Endothelial cell (in vitro differentiated cells): ENCODE measurements at places on chromosomes 1 and 21. TPM values are rescaled to one million over a fixed set of nuclear protein-coding genes. Genes with fewer than 3 reads are reported as not detected.

GIPC2 gene
- 2.9 TPM for total RNA-seq

OR6P1 gene
- total RNA-seq = not detected

GRCh38 chr1:160251011-160251410, 11.3 kb downstream of the DCAF8 start:
- no peak for DNase-seq

GRCh38 chr1:5009376-5010065, 355.1 kb downstream of the AJAP1 start:
- DNase-seq = no peak

DNA sequence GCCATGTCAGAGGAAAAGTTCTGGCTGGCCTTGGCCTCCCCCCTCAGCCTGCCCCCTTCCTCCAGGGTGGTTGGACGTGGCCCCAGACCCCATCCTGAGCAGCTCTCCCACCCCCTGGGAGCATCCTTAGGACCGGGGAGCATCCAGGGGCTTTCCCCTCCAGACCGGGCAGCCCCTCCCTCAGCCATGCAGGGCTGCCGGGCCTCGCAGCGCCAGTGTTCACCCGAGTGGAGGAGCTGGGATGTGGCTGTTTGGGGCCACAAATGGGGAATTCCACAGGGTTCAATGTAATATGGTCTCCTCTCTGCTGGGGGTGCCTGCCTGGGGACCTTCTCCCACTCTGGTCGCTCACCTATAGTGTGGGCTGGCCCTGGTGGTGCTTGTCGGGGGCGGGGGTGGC, 4.2 kb upstream of the PFKL start:
- no peak for DNase-seq
